ENCODE measurements at places on chromosomes 3 and 15.

GRCh38 chr15:62296756-62297507 lies 131.8 kb upstream of the C2CD4B start:
- no peak for DNase-seq

GRCh38 chr3:128590948-128591347 lies 59.7 kb downstream of the RPN1 start:
- no peak for DNase-seq

- DNase-seq: no peak
These were observed 77.9 kb upstream of the C2CD4B start for GRCh38 chr15:62242999-62243398.

- no peak for DNase-seq
These were observed 15.1 kb downstream of the PDZRN3 start for GRCh38 chr3:73609655-73610054.

DNA sequence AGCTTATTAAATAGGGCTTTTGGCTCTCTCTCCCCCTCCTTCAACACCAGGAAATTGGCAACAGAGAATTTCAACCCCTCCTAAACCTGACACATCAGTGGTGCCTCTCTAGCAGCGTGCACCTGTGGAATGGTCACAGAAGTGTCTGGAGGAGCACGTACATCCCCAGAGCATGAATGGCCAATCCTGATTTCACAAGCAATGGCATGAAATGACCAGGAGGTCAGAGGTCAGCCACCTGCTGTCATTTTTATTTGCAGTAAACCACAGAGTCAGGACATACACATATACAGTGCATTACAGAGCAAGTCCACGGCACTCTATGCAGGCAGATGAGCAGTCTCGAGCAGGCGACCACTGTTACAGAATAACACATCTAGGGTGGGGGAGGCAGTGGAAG lies 25.1 kb upstream of the ETV5 start:
- DNase-seq: no peak
